HT1080 (cell line): ENCODE measurements at places on chromosomes 11 and 22. TPM values are rescaled to one million over a fixed set of nuclear protein-coding genes. Genes with fewer than 3 reads are reported as not detected.

DNA sequence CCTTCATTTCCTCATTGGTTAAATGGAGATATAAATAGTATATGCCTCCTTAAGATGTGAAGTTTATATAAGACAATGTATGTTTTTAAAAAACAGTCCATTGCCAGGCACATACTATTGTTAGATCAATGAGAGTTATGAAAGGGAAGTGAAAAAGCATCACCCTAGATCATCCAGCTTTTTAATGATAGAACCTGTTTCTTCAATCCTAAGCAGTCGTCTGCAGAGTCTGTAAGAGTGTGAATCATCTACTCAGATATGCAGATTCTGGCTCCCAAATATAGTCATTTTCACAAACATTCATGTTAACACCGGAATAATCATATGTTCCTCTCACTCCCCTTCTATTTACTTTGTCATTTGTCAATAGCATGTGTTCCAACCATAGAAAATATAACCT is 65.3 kb upstream of the SLN start:
- DNase-seq: no peak

- DNase-seq: no peak
These were observed 17.5 kb downstream of the RPL3 start for GRCh38 chr22:39301926-39302325.

DNA sequence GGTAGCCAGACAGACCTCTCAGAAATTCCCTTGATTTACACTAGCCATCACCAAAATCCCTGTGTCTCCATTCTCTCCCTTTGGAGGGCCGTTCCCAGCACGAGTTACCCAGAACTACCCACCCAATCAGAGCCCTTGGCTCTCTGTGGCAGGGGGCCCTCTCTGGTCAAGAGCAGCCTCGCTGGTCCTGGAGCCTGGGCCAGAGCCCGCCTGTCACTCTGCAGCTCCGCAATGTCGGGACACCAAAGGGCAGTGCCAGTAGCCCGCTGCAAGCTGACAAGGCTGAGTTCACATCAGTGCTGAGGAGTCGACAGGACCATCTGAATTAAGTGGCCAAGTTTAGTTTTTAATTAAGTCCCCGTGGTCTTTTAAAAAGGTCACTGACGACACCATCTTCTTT is 241.6 kb downstream of the ST3GAL4 start:
- DNase-seq: no peak

DNA sequence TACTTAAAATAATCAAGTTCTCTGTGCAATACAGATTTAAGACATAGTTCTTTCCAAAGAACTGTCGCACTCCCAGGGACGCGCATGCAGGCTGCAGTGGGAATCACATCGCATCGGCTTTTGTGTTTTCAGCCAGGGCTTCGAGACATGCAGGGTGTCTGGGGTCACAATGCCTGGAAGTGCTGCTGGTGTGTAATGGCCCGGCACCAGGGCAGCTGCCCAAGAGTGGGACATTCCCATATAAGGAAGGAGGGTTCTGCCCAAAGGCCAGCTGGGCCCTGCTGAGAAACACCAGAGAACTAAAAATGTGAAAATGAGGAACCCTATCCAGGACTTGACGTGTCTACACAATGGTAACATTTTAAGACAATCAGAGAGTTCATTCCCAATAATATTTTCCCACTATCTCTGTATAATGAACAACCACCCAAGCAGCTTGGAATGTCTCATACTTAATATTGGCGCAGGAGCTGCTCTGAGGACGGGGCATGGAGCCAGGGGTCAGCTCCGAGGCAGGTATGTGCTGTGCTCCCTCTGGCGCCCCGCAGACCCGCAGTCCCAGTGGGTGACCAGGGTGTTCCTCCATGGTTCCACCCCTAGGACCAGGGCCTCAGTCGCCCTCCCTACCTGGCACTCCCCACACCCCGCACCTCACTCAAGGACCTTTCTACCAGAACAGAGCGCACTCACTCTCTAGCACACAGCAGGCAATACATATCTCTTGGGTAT is 11.3 kb downstream of the MCAT start:
- no peak for DNase-seq

DNA sequence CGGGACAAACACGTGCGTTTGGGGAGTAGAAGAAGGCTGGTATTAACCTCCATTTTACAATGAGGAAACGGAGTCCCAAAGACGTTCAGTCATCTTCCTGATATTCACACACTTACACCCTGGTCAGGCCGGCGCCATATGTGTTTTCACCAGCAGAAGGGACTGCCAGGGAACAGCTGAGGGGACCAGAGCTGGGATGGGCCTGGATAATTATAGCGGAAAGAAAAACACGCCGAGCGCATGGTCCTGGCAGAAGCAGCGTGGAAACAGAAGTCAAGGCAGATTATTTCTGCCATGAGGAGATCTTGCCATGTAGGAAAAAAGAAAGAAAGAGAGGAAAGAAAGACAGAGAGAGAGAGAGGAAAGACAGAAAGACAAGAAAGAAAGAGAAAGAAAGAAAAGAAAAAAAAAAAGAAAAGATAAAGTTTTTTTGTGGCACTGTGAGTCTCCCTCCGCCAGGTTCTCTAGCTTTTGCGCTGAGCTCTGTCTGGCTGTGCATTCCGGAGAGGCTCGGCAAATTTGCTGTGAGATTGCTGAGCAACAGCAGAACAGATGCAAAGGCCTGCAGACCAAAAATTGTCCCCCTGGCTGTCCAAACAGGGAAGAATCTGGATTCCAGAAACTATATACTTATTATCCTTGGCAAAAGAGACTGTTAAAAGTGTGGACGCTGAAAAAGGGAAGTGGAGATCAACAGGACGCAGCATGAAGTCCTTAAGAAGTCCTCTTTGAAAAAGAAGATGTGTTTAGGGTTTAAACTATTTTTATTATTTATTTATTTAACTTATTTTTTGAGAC is 1.3 kb upstream of the UCP2 start:
- DNase-seq: no peak

- no peak for DNase-seq
These were observed 20.2 kb downstream of the BLID start for GRCh38 chr11:122095681-122096262.

GRCh38 chr11:97140885-97141494 is 751.2 kb downstream of the JRKL start:
- peak; percentile 5 for DNase-seq

DNA sequence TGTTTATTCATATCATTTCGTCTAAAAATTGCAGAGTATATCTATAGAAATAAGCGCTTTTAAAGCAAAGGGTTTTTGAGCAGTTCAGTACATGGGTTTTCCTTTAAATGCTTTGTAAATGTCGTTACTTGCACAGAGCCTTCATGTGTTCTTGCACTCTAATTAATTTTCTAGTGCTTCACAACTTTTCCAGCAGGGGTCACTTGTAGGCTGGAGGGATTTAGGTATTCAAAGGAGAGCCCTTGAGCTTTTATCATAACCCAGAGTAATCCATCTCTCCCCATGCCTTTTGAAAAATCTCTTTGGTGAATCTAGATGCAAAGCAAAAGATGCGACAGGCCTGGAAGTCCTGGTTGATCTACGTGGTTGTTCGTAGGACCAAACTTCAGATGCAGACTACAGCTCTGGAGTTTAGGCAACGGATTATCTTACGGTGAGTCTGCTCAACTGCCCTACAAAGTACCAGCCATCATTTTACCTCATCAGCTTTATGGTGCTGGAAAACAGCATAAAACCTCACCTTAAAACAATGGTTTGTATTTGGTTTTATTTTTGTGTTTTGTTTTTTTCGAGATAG is 60.4 kb downstream of the SFI1 start:
- peak; percentile 38 for DNase-seq

- no peak for DNase-seq
These were observed 302.6 kb downstream of the KIRREL3 start for GRCh38 chr11:126697936-126698335.

DNA sequence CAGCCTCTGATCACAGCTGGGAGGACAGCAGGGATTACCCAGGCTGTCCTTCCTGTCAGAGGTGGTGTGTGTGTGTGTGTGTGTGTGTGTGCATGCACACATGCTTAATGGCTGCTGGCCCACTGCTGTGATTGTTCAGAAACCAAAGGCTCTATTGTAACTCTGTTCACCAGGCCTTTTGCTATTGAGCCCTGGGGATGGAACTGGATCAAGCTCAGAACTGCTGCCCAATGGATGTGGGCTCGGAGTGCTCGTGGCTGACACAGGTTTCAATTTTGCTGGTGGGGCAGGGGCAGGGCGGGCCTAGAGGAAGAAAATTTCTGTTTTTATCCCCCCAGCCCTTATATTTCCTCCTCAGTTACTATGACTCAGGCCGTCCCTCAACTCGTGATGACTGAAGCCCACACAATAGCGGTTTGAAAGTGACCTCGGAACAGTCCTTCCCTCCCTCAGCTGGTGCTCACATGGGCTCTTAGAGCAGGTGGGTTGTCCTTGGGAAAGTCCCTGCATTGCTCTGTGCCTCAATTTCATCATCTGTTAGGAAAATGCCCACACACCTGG is 359.3 kb downstream of the TENM4 start:
- peak; percentile 97 for DNase-seq

GRCh38 chr22:29609139-29609538 is 5.7 kb downstream of the NF2 start:
- DNase-seq: no peak

- no peak for DNase-seq
These were observed 1.1 kb downstream of the RRP8 start for GRCh38 chr11:6602096-6602940.

DNA sequence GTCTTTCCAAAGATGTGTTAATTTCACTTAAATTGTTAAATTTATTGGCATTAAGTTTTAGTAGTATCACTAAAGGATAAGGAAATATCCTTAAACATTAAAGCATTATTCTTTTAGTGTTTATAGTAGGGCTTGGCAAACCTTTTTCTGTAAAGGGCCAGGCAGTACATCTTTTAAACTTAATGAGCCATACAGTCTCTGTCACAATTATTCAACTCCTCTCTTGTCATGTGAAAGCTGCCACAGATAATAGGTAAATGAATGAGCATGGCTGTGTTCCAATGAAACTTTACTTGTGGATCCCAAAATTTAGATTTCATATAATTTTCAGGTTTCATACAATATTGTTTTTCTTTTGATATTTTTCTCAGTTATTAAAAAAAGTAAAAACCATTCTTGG is 268.2 kb upstream of the C11orf87 start:
- DNase-seq: no peak

- no peak for DNase-seq
These were observed 57.4 kb upstream of the SLC5A12 start for GRCh38 chr11:26779074-26779865.

DNA sequence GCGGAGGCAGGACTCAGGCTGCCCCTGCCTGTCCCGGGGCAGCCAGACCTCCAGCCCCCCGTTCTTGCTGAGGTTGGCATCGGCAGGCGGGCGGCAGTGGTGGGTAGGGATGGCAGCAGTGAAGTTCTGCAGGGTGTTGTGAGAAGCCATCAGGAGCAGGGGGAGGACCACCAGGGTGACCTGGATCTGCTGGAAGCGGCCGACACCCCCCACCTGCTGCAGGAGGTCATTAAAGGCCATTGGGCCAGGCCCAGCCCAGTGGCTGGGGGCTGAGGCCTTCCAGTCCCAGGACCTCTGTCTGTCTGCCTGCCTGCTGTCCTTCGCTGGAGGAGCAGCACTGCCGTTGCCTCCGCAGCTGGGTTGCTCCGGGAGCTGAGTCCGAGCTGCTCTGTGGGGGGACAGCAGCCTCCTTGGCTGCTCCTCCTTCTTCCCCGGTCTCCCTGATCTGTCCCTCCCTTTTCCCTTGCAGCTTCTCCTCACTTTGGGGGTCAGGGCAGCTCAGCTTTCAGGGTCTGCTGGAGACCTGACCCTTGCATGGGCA is at the start of gene SLC22A6:
SLC22A6 (minus strand) TSS at position 517 of the 541 bp plus-strand sequence; CDS start at position 240, 277 bp downstream.
- DNase-seq: no peak

GRCh38 chr22:25142102-25142501 is 57.6 kb upstream of the CRYBB3 start:
- peak; percentile 5 for DNase-seq

- DNase-seq: peak; percentile 15
These were observed 72.9 kb downstream of the CACNA1I start for GRCh38 chr22:39643311-39644083.

DNA sequence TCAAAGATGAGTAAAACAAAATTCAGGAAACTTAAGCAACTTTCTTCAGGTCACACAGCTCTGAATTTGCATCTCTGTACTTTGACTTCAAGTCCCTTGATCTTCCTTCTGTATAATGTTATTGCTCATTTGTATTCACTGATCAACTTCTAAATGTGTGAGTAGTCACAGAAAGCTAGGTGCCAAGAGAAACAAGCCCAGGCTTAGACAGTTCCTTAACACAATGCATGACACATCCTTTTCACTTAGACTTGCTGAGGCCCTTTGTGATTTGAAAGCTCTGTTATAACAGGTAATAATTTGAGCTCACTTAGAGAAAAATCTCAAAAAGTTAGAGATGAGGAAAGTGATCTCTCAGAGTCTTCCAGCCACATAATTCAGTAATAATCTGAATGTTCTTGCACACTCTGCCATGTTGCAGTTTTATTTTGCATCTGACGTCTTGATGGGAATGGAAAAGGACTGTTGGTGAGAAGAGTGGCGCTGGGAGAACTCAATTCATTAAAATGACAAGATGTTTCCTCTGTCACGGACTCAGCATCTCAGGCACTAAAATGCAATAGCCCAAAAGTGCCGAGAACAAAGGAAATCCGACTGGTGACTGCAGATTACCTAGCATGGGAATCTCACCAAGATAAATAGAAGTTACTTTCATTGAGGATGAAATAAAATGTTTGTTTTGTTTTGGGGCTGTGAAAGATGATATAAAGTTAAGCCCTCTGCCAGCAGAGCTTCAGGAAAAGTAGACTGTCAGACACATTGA is 665.3 kb downstream of the OPCML start:
- DNase-seq: peak; percentile 59

DNA sequence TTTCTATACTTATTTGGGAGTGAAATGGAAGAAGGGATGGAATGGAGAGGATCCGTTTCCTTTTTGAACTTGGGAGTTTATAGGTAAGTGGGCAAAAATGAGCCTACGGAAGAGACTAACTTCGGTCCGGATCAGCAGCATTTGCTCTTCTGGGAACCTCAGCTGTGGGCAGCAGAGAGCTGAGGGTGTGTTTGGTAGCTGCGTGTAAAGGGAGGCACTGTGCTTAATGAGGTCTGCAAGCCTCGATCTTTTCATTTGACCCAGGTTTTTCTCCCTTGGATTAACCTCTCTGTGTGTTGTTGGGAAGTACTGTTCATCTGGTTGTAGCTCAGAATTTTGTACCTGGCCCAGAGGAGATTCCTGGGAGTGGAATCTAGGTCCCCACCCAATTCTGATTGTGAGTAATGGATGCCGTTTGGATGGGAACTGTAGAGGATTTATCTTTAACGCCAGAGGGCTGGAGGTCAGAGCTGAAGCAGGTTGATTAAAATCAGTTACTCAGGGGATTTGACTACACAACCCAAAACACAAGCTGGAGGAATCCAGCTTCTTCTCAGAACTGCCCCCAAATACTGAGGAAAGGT is 201.6 kb upstream of the SORL1-AS1 start:
- no peak for DNase-seq

The TUB gene
- total RNA-seq: 4.4 and 4.7 TPM in 2 replicates

The ASRGL1 gene
- total RNA-seq: 12.2 and 13.6 TPM in 2 replicates

The OR5B21 gene
- total RNA-seq: not detected in 2 replicates

The EHF gene
- total RNA-seq: 0.27 TPM in 1 of 2 replicates, not detected in the other

The MPZL3 gene
- total RNA-seq: 1.7 and 2.2 TPM in 2 replicates

The HSPB2 gene
- not detected in 2 replicates for total RNA-seq

The CCDC134 gene
- 6.4 and 9.8 TPM in 2 replicates for total RNA-seq

The CALCA gene
- not detected in 2 replicates for total RNA-seq

The KRTAP5-9 gene
- total RNA-seq: not detected in 2 replicates

The CARNS1 gene
- total RNA-seq: 0.13 TPM in 1 of 2 replicates, not detected in the other
